ENCODE measurements at places on chromosomes 12 and 14.

GRCh38 chr14:105859717-105860614 is 333.6 kb downstream of the TMEM121 start:
- no peaks in the 10 kb centered on the region for H3K36me3 ChIP-seq
- no peaks in the 10 kb centered on the region for H3K4me1 ChIP-seq
- H3K27ac ChIP-seq: no peak overlapping the region
- H3K27me3 ChIP-seq: peaks cover 14% of the 10 kb centered on the region
- no peak overlapping the region for H3K4me3 ChIP-seq

- H3K27me3 ChIP-seq: no peaks in the 10 kb centered on the region
- H3K4me3 ChIP-seq: no peak overlapping the region
- no peaks in the 10 kb centered on the region for H3K36me3 ChIP-seq
- no peaks in the 10 kb centered on the region for H3K4me1 ChIP-seq
These were observed 8.6 kb downstream of the EDDM3A start for GRCh38 chr14:20754308-20754707.

DNA sequence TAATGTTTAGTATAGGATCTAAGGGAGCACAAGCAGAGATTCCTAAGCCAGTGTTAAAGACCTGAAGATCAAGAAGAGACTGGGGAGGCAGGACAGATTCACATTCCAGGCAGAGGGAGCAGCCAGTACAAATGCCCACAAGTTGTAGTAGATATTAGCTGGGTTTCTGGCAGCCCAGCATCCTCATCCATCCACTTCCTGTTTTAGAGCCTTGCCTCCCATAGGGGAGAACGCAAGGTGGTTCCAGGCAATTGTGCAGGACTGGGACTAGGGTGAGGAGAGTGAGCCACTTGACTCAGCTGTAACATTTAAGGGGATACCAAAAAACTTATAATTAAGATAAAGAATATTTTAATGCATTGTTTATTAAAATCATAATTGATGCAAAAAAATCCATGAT is 71.3 kb upstream of the PSMA6 start:
- H3K36me3 ChIP-seq: no peaks in the 10 kb centered on the region
- no peak for DNase-seq

DNA sequence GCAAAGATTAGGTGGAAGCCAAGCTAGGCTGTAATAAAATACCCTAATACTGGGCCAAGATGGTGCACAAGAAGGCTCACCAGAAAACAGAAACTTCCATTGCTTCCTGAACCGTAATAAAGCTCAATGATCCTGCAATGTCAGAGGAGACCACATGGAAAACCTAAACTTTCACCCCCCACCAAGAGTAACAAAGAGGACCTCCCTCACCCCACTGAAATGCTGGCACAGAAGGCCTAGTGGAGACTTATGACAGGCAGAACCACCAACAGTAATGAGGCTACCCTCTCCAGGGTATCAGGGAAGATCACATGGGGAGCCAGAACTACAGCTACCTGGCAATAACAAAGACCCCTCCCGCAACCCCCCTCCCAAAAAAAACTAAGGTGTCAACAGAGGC is 43.1 kb downstream of the CEP83 start:
- no peak for DNase-seq
- no peak overlapping the region for H3K4me3 ChIP-seq
- H3K27ac ChIP-seq: no peak overlapping the region

- H3K36me3 ChIP-seq: no peaks in the 10 kb centered on the region
- H3K27ac ChIP-seq: peak overlapping the region; percentile 20
- H3K27me3 ChIP-seq: no peaks in the 10 kb centered on the region
- no peak overlapping the region for H3K4me3 ChIP-seq
- no peak for DNase-seq
These were observed 23.1 kb downstream of the ATP2A2 start for GRCh38 chr12:110304061-110304551.

DNA sequence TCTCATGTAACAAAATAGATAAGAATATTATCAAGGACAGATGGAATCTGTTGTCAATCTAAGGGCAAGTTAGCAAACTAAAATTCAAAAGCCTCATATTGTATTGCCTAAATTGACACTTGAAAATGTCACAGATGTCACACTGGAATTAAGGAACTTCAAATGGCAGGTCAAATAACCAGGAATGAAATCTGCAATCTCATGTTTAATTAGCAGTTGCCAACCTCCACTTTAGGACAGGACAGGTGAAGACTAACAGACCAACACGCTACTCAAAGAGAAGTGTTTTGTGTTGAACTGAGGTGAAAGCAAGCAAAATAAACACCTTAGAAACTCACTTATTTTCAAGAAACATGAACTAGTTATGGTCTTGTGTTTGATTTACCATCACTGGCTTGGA is 11.1 kb downstream of the KIF21A start:
- H3K4me3 ChIP-seq: no peak overlapping the region
- H3K27me3 ChIP-seq: no peaks in the 10 kb centered on the region
- DNase-seq: no peak
- no peaks in the 10 kb centered on the region for H3K36me3 ChIP-seq

- H3K36me3 ChIP-seq: no peaks in the 10 kb centered on the region
- H3K4me1 ChIP-seq: no peaks in the 10 kb centered on the region
- H3K27ac ChIP-seq: no peak overlapping the region
- H3K27me3 ChIP-seq: no peaks in the 10 kb centered on the region
- H3K4me3 ChIP-seq: no peak overlapping the region
These were observed 7.3 kb downstream of the HELB start for GRCh38 chr12:66309606-66310005.

GRCh38 chr12:76908303-76909017 is 29.6 kb upstream of the CSRP2 start:
- no peak overlapping the region for H3K4me3 ChIP-seq
- H3K36me3 ChIP-seq: no peaks in the 10 kb centered on the region
- no peaks in the 10 kb centered on the region for H3K27me3 ChIP-seq

DNA sequence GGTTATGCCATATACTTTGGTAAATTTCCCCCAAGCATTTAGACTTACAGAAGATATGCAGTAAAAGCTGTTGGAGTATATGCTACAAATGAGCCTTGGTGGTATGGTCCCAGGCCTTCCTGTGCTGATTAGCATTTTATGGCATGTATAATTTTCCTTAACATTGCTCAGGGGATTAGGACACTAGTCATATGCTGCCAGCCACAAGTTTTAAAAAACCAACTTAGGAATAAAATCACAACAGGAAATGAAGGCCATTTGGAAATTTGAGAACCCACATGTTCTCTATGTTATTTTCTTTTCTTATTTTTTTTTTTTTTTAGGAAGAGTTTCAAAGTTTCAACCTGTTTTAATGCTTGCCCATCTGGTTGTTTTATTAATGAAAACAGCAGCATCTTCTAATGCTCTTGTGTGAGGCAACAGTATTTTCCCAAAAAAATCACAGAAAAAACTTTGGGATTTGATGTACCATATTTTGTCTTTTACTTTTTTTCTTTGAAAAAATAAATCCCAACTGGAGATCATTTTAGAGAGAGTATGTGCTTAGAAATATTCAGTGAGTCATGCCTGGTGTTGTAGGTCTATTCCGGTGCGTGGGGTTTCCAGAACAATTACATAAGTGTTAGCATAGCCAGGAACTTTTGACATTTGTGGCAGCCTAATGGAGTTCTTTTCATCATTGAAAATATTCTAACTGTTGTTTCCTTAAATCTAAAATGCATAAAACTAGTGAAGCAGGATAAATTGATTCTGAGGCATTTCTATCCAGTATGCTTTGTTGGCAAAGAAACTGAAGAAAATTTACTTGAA is 21.7 kb upstream of the DUSP6 start:
- no peak overlapping the region for H3K4me3 ChIP-seq
- peak overlapping the region; percentile 75 for H3K27ac ChIP-seq
- DNase-seq: peak; percentile 55
- no peaks in the 10 kb centered on the region for H3K36me3 ChIP-seq

- no peak overlapping the region for H3K27ac ChIP-seq
- no peak for DNase-seq
- H3K27me3 ChIP-seq: no peaks in the 10 kb centered on the region
- H3K36me3 ChIP-seq: no peaks in the 10 kb centered on the region
- no peak overlapping the region for H3K4me3 ChIP-seq
- H3K4me1 ChIP-seq: no peaks in the 10 kb centered on the region
These were observed 20.6 kb downstream of the CNIH1 start for GRCh38 chr14:54420478-54421142.

GRCh38 chr12:64122154-64122553 is 99.9 kb downstream of the KICS2 start:
- H3K27ac ChIP-seq: no peak overlapping the region
- no peaks in the 10 kb centered on the region for H3K36me3 ChIP-seq
- no peak for DNase-seq
- H3K27me3 ChIP-seq: no peaks in the 10 kb centered on the region
- H3K4me3 ChIP-seq: no peak overlapping the region
- H3K4me1 ChIP-seq: no peaks in the 10 kb centered on the region

DNA sequence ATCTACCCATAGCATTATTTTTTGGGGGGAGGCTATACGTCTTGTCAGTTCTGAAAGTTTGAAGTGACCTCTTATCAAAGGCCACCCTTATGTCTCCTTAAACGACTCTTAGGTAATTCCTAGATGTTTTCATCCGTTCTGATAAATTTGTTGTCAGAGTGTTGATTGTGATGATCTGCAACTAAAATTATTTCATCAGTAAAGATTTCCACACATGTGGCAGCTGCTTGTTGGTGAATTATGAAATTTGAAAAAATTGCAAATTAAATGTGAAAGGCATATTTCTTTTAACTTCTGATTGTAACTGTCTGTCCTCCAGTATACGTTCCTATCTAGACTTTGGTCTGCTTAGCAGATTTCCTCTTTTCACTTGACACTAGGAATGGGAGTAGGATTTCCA is 1.4 kb downstream of the ADIPOR2 start:
- no peaks in the 10 kb centered on the region for H3K27me3 ChIP-seq
- no peaks in the 10 kb centered on the region for H3K36me3 ChIP-seq
- no peaks in the 10 kb centered on the region for H3K4me1 ChIP-seq
- H3K4me3 ChIP-seq: peak overlapping the region; percentile 80
- no peak overlapping the region for H3K27ac ChIP-seq
- no peak for DNase-seq

DNA sequence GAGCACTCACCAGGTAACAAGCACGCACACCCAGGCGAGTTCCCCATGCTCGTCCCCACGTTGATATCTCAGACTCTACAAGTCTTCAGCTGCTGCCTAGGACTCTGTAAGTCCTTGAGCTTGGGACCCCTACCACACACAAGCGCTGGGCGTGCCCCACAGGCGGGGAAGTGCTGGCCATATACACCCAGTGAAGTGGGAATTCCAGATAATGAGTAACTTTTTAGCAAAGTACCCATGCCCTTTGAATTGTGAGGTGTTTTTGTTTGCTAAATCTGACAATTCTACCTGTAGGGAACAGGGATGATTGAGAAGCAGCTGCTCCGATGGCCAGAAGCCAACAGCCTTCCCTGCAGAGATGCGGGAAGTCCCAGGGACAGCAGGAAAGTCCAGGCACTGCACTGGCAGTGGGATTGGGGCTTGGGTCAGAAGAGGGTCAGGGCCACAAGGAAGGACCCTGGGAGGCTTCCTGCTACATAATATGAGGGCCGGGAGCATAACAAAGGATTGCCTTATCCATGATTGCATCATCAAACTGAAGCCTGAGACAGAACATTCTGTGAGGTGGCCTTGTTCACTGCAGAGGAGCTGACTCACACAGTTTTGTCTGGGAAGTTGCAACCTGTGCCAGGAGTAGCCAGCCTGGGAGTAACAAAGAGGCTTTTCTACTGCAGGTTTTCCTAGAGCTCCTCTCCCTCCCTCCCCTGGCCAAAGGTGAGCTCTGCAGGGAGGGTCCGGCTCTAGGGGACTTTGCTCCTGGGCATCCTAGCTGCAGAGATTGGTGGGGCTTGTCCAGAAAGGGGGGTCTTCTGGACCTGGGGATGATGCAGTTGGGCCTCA is 13.2 kb upstream of the SERPINA3 start:
- H3K4me3 ChIP-seq: no peak overlapping the region
- no peaks in the 10 kb centered on the region for H3K27me3 ChIP-seq
- H3K36me3 ChIP-seq: no peaks in the 10 kb centered on the region
- H3K4me1 ChIP-seq: peaks cover 41% of the 10 kb centered on the region

GRCh38 chr12:15453613-15454012 is 131.3 kb downstream of the PTPRO start:
- no peaks in the 10 kb centered on the region for H3K27me3 ChIP-seq
- H3K4me1 ChIP-seq: no peaks in the 10 kb centered on the region
- no peak overlapping the region for H3K27ac ChIP-seq
- DNase-seq: no peak
- H3K36me3 ChIP-seq: no peaks in the 10 kb centered on the region

- no peaks in the 10 kb centered on the region for H3K27me3 ChIP-seq
- no peak overlapping the region for H3K4me3 ChIP-seq
- no peak overlapping the region for H3K27ac ChIP-seq
- DNase-seq: no peak
These were observed 134.1 kb upstream of the VRK1 start for GRCh38 chr14:96663076-96663475.

- no peak overlapping the region for H3K27ac ChIP-seq
- no peak for DNase-seq
- H3K27me3 ChIP-seq: no peaks in the 10 kb centered on the region
- no peak overlapping the region for H3K4me3 ChIP-seq
- H3K4me1 ChIP-seq: no peaks in the 10 kb centered on the region
- H3K36me3 ChIP-seq: no peaks in the 10 kb centered on the region
These were observed 18.0 kb upstream of the CATSPERB start for GRCh38 chr14:91749868-91750267.

DNA sequence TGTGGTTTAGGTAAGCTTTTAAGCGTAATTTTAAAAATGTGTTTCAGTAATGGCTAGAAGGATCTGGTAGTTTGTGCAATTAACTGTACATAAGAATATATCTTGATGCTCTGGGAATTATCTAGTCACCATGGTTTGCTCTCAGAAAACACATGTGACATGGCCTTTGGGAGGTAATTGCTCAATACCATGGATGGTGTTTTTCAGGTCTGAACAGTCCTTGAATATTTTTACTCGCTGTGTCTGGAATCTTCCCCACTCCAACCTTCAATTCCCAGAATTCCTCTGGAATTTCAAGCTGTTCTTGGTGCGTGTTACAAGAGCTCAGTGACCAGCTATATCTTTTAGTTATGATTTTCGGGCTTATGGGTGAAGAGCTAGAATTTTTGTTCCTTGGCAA is 85.3 kb downstream of the DAAM1 start:
- H3K4me1 ChIP-seq: peaks cover 15% of the 10 kb centered on the region
- no peaks in the 10 kb centered on the region for H3K36me3 ChIP-seq
- H3K27me3 ChIP-seq: no peaks in the 10 kb centered on the region
- DNase-seq: no peak
- H3K27ac ChIP-seq: peak overlapping the region; percentile 21
- no peak overlapping the region for H3K4me3 ChIP-seq

GRCh38 chr14:100234511-100234910 is 4.4 kb upstream of the YY1 start:
- H3K27me3 ChIP-seq: no peaks in the 10 kb centered on the region
- no peak overlapping the region for H3K27ac ChIP-seq

All from breast epithelium (tissue), 4 donors.